ENCODE measurements at places on chromosomes 5 and 9.
A peak's percentile ranks its signal among the peaks of the same experiment; 100 is the strongest.

- DNase-seq: no peak
Observed at GRCh38 chr5:146079695-146080373, 25.5 kb downstream of the PLAC8L1 start.

DNA sequence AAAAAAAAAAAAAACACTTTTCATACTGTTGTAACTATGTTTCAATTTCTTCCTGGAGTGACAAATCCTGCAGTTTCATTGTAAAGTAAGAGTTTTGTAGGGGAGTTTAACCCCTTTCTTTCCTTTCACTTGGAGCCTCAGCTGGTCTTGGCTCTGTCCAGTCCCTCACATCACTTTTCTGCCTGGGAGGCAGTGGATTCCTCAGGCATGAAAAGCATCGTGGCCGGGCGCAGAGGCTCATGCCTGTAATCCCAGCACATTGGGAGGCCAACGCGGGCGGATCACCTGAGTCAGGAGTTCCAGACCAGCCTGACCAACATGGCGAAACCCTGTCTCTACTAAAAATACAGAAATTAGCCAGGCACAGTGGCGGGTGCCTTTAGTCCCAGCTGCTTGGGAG lies 45.6 kb upstream of the MYO10 start:
- DNase-seq: no peak

DNA sequence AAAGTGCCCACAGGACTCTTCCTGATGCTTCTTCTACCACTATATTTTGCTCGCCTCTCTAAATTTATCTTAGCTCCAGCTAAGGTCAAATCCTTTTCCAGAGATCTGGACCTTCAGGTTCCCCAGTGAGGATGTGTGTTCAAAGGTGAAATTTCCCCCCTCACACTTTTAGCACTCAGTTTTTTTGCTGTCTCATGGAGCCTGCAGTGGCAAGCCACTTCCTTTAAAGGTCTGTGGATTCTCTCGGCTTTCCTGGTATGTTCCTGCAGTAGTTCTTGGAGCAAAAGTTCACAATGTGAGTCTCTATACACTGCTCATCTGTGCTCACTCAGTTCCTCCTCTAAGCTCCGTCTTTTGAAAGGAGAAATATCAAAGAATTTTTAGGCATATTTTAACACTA lies 181.4 kb downstream of the LURAP1L start:
- DNase-seq: peak; percentile 76

GRCh38 chr5:168683247-168683926 lies 104.2 kb upstream of the PANK3 start:
- peak; percentile 19 for DNase-seq

DNA sequence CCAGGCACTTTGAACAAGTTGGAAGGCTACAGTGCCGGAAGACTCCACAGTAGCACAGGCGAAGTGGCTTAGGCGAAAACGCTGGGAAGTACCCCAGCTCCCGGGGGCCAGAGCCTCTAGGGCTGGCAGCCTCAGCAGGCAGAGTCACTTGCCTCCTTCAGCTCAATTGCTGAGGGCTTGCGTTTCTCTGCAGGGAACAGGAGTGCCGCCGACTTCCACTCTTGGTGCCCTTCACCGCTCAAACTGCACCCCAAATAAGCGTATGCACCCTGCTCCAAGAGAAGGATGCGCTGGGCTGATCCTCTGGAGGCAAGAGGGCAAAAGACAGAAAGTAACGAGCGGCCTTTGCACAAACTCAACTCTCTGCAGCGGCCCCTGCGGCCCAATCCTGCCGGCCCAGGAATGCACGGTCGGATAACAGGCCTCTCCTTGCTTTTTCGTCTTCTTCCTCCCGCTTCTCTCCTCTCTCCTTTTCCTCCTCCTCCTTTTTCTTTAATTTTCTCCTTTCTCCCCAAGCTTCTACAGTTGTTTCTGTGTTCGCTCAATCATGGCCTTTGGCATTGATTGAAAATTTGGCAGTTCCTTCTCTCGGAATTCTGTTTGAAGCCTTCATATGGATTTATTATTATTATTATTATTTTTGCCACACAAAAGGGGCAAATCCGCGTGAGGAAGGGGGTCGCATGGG lies 1.1 kb upstream of the S1PR3 start:
- peak; percentile 45 for DNase-seq

DNA sequence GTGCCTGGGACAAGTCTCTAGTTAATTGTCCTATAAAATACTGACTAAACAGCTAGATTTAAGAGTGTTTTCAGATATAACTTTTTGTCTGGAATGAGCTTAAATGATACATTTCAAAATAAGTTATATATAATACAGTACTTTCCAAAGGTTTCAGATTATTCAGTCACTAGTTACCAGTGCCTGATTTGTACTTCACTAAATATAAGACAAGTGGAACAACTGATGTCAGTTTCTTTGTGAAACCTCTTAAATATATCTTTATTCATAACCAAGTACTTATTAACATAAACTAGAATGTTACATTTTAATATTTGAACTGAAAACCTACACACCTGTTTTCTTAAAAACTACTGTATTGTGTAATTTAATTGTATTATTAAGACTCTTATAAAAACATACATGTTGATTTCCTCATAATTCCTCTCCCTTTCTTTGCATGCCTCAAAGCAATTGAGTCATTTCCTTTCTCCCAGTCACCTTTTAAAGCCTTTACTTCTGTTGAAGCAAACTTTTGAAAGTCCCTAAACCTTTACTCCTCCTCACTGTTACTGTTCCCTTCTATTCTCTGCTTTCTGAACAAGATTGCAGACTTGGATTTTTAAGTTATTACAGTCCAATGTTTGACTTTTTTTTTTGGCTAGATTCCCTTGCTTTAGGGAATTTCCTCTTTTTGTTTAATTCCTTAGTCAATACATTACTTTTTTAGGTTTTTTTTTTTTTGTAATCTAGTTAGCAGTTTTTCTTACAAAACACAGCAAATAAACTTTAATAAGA lies 8.7 kb upstream of the SEMA6A start:
- DNase-seq: no peak

GRCh38 chr5:141412854-141413539 lies at the start of gene PCDHGA10:
Gene PCDHGA10, plus strand, starts transcription at chr5:141412987. Its CDS starts 189 bp downstream, at chr5:141413176.
- DNase-seq: peak; percentile 44

DNA sequence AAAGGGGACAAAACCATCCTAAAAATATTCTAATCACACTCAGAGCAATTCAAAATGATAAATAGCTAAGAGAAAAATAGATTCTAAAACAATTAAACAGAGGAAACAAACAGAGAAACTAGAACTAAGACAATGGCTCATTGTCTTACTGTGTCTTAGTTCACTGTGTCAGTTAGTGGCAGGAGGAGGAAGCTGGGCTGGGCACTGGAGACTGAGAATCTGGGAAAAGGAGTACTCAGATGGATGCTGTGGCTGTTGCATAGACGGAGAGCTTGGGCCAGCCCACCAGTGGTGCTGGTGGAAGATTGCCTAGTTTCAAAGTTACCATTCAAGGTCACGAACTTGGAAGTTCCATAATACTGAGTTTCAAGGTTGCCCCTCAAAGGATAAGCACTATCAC lies 94.7 kb upstream of the IFNK start:
- DNase-seq: no peak

DNA sequence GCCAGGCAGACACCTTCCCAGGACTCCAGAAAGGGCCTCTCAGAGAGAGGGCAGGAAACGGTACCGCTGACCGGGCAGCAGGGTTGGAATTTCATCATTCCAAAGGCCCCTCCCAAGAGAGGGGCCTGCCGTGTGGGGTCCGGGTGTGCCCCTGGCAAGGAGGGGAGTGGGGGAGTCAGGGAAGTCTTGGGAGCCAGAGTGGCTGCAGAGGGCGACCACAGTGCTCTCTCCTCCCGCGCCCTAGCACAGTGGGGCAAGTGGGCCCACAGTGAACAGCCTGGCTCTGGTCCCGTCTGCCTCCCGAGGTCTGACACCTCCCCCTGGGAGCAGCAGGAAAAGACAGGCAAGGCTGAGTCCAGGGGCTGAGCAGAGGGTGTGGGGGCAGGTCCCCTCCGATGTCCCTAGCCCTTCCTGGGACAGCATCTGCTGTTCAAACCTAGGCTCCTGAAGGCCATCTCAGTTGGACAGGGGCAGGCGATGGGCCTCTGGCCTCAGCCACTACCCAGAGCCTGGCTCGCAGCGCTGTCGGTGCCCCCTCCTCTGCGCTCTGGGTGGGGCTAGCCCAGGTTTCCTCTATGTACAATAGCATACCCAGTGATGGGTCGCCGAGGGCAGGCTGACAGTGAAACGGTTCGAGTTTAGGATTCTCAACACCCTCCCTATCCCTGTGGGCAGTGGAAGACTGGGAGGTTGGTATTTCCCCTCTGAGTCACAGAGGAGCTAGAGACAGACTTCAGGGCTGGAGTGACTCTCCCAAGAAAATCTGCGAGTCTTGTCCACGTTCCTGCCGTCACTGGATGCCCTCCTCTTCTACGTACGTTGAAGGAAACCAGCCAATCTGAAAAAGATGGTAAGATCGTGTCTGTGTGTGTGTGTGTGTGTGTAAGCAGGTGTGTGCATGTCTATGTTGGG lies 25.4 kb upstream of the SARDH start:
- DNase-seq: no peak

- DNase-seq: no peak
Observed at GRCh38 chr5:1219768-1220100, 5.4 kb upstream of the SLC6A18 start.

- DNase-seq: no peak
Observed at GRCh38 chr5:38835887-38836286, 9.9 kb upstream of the OSMR start.

DNA sequence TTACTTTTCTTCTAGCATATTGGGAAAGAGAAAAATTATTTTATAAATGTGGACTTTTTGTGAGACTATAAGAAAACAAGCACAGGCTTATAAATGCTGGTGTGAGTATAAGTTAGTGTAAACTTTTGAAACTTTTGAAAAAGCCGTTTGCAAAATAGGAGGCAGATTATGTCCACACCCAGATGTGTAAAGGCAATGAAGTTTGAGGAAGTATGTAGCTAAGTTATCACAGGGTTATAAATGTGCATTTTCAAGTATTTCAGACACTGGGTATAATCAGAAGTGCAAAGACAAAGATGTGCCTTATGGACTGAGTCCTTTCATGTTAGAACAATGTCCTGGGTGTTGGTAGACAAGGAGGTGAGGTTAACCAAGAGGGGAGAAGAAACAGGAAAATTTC lies 85.5 kb downstream of the ANXA1 start:
- DNase-seq: no peak

DNA sequence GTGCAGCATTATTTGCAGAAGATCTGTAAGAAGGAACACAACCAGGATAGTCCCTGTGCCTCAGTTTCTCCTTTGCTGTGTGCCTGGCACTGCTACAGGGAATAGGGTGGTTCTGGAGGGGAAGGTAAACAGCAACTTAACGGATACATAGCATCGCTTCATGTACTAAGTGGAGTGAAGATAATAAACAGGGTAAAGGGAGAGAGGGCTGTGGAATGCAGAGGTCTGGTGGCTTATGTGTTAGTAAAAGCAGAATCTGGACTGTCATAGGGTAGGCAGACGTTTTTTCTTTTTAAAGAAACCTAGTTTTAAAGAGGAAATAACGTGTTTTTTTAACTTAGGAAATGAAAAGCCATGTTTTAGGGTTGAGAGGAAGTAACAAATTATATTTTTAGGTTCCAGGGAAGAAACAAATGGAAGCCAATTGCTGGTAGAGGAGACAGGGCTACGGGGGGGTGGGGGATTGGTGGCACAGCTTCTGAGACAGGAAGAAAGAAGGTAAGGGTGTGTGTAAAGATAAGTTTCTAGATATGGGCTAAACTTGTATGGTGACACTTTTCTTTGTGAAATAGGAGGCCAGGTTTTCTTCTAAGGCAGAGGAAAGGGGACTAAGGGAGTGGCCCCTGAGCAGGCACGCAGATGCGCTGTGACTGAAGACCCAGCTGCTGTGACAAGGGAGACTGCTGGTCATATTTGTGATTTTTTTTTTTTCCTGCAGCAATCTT lies 1.3 kb downstream of the GNG10 start:
- DNase-seq: peak; percentile 26

- DNase-seq: peak; percentile 60
Observed at GRCh38 chr5:140114341-140115185, 654 bp downstream of the PURA start.

DNA sequence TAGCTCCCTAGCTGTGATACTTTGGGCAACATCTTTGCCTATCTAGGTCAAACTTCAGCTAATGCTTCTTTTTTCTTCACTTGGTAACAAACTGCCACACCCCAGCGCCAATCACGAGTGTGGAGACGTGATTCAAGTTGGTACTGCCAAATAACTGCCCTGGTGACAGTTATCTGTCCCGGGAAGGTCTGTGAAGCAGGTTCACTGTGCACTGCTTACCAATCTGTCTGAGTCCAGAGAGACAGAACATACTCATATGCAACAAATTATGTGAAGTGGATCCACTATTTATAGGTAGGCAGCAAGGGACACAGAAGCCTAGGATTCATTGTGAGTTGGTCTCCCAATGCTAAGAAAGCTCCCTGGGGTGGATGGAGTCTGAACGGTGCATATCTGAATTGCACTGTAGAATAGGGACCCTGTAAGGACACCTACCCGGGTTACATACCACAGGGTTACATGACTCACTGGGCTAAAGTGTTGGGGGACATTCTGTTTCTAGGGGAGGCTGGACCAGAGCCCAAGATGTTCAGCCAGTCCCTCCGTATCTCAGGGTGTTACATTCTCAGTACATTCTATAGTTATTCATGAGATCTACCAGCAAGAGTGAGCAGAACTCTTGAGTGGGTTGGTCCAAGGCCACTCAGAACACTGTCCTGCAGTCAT lies 95.4 kb upstream of the STC2 start:
- no peak for DNase-seq

- DNase-seq: no peak
Observed at GRCh38 chr9:120616966-120617935, 37.3 kb upstream of the CDK5RAP2 start.

DNA sequence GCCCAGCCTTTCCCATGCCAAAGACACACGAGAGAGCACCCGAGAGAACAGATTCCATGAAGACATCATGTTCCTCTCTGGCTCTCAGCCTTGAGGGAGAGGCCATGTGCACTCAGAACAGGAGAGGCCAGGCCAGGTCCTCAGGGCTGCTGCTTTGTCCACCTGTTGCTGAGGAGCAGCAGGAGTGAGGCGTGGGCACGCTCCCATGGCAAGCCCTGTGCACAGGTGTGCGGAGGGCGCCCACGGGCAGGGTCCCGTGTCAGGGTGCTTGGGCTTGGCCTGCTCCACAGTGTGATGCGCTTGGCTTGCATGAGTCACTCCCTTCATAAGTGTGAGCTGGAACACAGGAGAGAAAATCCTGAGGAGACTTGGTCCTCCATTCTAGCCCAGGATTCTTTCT lies 27.4 kb downstream of the ZNF354A start:
- no peak for DNase-seq

DNA sequence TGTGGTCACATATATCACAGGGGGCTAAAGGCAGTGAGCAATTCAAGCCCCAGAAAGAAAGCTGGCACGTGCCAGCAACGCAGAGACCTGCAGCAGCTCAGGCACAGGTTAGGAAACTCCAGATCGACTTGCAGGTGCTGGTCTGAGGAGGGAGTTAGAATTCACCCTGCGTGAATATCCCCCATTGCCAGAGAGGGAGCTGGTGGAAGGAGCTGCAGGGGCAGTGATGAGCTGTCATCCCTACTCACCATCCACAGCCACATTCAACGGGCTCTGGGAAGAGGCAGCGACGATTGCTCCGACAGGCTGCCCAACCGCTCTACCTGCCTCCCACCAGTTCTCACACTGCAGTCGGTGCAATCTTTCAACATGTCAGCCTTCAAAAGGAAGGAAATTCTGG lies 40.8 kb upstream of the CLK4 start:
- DNase-seq: no peak

Measured in umbilical cord (tissue), 2 donors.